Placental epithelial cell (primary cell): ENCODE measurements at places on chromosomes 12 and 14. TPM values are rescaled to one million over a fixed set of nuclear protein-coding genes. Genes with fewer than 3 reads are reported as not detected.

Gene SERPINA6
- total RNA-seq: not detected in 2 replicates

Gene CNOT2
- total RNA-seq: 159 and 174 TPM in 2 replicates

Gene MYO1H
- total RNA-seq: 0.76 and 1.2 TPM in 2 replicates

Gene KRT82
- total RNA-seq: not detected in 2 replicates

Gene PABPN1
- 34.1 and 58.1 TPM in 2 replicates for total RNA-seq

Gene SPIC
- total RNA-seq: not detected in 2 replicates

Gene NPFF
- total RNA-seq: not detected in 2 replicates

Gene PIP4P1
- 18.8 and 19.2 TPM in 2 replicates for total RNA-seq

Gene REP15
- 0.65 and 0.79 TPM in 2 replicates for total RNA-seq
